ENCODE measurements at places on chromosomes 3 and 15.

GRCh38 chr15:96340598-96341512 is 10.4 kb downstream of the NR2F2 start:
- peak; percentile 73 for DNase-seq

DNA sequence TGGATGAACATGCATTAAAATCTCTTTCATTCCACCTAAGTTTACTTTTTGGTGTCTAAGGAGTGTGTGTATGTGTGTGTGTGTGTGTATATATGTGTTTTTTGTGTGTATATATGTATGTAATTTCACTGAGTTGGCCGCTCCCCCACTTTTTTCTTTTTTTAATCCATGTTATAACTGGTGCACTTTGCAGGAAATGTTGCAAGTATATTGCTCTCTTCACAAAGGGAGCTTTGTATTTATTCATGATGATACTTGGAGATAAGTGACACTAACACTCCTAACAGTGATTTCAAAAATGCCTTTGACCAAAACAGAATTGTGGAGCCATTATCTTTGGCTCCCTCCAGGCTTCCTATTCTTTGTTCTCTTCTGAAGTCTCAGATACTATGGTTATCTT is 95.8 kb downstream of the FNDC3B start:
- no peak for DNase-seq

DNA sequence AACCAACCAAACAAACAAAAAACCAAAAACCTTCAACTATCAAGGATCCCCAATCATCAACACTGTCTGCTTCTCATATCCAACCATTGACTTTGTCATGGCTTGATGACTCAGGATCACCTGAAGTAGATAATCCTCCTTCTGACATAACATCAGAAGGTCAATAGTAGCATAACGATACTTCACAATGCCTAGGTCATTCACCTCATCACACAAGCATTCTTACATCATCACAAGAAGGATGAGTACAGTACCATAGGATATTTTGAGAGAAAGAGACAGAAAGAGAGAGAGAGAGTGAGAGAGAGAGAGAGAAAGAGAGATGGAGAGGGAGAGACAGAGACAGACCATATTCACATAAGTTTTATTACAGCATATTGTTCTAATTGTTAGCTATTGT is 42.1 kb downstream of the SPATA16 start:
- DNase-seq: no peak

DNA sequence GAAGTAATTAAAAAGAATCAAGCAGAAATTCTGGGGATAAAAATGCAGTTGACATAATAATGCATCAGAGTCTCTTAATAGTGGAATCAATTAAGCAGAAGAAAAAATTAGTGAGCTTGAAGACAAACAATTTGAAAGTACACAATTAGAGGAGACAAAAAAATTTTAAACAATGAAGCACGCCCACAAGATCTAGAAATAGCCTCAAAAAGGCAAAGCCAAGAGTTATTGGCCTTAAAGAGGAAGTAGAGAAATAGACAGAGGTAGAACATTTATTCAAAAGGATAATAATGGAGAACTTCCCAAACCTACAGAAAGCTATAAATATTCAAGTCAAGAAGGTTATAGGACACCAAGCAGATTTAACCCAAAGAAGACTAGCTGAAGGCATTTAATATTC is 113.3 kb downstream of the TBC1D2B start:
- DNase-seq: no peak

DNA sequence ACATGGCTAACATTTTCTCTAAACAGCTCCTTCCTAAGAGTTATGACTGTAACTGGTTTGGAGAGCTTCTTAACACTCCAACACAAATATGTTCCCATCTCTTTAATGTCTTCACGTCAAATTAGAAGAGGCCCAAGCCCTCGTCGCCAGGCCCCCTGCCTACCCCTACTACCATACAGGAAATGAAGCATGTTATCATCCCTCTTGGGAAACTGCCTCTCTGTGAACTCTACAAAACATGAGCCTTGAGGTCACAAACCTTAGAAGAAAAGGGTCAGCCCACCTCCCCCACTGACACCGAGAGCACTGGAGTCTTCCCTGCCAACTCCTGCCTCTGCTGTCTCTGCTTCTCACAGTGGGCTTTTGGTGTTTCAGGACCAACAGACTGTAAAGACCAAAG is 243.1 kb upstream of the STT3B start:
- no peak for DNase-seq

DNA sequence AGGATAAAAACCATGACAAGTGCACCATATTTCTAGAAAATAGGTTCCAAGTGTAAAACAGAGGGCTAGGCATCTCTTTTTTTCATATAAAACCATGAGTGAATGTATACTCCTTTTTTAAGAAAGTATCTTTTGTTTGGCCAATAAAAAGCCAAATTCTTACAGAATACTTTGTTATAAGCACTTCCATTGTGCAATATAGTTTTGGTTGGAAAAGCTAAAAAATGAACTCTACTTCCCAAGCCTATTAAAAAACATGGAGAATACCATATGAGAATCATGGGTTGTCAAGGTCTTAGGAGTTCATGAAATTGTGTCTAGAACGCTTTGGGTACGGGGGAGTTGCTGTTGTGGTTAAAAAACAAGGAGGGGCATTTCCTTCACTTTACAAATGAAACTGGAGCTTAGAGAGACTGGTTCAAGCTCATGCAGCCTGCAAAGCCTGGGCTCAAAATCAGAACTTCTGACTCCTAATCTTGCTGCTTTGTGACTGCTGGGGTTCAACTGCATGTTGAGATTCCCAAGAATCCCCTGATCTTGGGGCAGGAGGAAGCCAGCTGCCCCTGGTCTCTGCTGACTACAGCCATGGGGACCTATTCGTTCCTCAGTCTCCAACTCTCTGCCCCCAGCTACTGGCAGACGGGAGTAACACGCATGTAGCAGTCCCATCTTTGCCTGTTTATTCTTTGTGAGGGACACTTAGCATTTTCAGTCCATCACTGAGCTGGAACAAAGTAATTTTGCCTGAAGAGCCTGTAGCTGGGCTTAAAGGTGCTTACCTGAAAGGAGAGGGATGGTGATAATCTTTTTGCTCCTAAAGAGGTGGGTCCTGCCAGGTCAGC is 229.1 kb downstream of the CHST2 start:
- DNase-seq: no peak

- no peak for DNase-seq
These were observed 1.4 kb downstream of the U2SURP start for GRCh38 chr3:143002727-143003126.
